Suppressor macrophage treated with lipopolysaccharide for 4 hours (primary cell): ENCODE measurements at places on chromosomes 12 and 14.
A peak's percentile ranks its signal among the peaks of the same experiment; 100 is the strongest.

DNA sequence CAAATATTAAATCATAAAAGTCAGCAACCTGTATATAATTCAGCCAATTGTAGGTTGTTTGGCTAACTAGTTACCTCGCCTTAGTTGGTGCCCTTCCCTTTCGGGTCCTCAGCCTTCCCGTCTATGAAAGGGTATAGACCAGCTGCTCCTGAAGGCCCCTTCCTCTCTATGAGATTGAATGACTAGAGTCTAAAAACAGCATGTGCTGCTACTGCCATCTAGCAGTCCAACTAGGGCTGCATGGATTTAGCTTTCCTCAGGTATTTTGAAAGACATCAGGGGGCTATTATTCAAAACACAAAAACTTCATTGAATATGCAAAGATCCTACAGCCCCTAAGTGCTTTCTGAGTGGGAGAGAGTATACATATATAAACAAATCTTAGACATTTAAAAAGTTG lies 37.0 kb upstream of the TMEM263 start:
- peak; percentile 26 for DNase-seq

DNA sequence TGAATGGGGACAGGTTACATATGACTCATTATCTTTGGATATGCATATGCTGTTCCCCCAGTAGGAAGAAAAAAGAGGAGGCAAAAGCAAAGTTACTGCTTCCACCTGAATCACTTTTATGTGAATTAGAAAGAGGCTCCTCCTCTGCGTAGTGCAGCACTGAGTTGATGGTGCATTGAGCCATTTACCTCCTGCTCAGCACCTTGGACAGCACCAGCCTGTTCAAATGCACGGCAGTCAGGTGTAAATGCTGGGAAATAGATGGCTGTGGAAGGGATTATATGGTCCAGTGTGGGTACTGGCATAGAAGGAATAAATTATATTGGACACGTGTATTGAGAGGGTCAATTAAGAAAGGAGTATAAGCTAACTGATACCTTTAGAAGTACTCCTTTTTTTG lies 541.9 kb upstream of the SEL1L start:
- DNase-seq, result peak; percentile 5

GRCh38 chr12:124305136-124305535 lies 10.2 kb downstream of the RFLNA start:
- DNase-seq, result no peak

- no peak for DNase-seq
Measured at GRCh38 chr12:10293570-10294227, 14.0 kb upstream of the KLRD1 start.

DNA sequence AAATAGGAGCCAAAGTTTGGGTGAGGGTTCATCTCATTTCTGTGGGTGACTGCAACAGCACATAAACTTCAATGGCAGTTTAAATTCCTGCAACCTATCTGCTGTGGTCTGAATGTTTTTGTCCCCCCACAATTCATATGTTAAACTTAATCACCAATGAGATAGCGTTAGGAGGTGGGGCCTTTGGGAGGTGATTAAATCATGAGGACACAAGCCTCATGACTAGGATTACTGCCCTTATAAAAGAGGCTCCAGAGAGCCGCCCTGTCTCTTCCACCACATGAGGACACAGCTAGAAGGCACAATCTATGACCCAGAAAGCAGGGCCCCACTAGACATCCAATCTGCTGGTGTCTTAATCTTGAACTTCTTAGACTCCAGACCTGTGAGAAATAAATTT lies 3.8 kb upstream of the CCDC91 start:
- DNase-seq, result no peak

- no peak for DNase-seq
Measured at GRCh38 chr14:64806202-64806861, 73.4 kb downstream of the SPTB start.

- no peak for DNase-seq
Measured at GRCh38 chr12:62021808-62022207, 238.4 kb upstream of the USP15 start.

- DNase-seq, result peak; percentile 23
Measured at GRCh38 chr12:4356041-4356327, 23.5 kb downstream of the FGF23 start.

DNA sequence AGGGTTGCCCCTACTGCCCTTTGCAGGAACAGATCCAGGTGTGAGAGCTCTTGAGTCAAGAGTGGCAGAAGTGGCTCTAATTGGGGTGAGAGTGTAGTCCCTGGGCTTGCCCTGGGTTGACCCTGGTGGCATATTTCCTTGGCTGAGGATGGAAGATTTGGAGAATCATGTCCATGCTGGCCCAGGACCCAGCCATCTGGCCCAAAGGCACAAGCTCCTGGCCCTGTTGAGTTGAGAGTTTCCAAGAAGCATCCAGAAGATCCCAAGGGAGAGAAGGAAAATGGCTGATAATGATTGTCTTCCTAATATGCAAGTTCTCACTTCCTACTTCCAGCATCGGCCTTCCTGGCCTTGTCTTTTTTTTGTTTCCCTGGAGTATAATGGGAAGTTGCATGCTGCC lies 55.5 kb upstream of the SRSF5 start:
- no peak for DNase-seq

GRCh38 chr14:48857366-48857765 lies 728.8 kb downstream of the RPS29 start:
- no peak for DNase-seq

- no peak for DNase-seq
Measured at GRCh38 chr14:20652996-20653975, 11.8 kb upstream of the OR6S1 start.

DNA sequence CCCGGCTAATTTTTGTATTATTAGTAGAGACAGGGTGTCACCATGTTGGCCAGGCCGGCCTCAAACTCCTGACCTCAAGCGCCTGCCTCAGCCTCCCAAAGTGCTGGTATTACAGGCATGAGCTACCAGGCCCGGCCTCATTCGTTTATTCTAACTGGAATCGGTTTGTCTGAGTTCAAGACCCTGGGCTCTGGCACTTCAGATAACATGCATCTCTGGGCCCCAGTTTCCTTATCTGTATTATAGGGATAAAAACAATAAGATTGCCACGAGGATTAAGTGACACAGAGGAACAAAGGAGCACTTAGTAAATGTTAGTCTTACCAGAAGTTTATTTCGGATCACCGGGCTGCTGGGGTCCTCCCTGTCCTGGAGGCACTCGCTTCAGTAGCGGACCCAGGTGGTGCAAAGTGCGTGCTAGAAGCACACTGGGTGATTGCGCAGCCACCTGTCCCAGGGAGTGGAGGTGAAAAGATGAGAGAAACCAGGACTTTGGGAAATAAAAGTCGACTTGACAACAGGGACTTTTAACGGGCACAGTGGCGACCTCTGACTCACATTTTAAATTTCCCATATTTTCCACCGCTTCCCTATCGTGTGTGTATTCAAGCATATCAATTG lies 37.5 kb downstream of the ACACB start:
- no peak for DNase-seq

GRCh38 chr12:12474471-12474928 lies 88.2 kb downstream of the DUSP16 start:
- no peak for DNase-seq

GRCh38 chr12:111773801-111774551 lies 7.2 kb downstream of the ALDH2 start:
- peak; percentile 95 for DNase-seq

DNA sequence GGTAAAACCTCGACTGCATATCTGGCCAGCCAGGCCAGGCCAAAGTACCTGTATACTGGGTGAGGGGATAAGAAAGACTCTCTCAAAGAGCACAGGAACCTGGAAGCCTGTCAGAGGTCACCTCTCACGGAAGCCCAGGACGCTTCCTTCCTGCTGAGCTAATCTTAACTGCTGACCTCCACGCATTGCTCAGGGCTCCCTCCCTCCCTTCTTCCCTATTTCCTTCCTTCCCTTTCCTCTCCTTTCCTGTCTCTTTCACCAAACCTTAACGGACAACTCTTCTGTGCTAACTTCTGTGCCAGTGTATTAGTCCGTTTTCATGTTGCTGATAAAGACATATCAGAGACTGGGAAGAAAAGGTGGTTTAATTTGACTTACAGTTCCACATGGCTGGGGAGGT lies 14.8 kb upstream of the RNASE10 start:
- no peak for DNase-seq

DNA sequence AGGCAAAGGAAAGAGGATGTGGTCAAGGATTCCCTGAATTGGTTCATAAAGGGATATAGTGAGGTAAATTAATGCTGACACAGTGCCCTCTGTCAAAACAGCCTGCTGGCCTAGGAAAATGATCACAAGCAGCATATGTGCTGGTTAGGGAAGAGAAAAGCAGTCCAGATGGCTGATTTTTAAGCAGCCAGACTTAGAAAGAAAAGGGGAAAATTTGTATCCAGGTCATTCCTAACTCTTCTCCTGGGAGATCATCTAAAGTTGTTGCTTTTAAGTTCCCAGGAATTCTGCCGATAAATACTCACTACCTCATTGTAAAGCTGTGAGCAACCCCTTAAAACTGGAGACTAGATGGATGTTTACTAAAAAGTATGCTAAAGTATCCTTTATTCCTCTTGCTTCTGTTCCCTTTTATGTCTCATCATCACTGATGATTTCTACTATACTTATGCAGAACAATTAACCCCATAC lies 46.4 kb upstream of the CNOT2 start:
- DNase-seq, result peak; percentile 40

DNA sequence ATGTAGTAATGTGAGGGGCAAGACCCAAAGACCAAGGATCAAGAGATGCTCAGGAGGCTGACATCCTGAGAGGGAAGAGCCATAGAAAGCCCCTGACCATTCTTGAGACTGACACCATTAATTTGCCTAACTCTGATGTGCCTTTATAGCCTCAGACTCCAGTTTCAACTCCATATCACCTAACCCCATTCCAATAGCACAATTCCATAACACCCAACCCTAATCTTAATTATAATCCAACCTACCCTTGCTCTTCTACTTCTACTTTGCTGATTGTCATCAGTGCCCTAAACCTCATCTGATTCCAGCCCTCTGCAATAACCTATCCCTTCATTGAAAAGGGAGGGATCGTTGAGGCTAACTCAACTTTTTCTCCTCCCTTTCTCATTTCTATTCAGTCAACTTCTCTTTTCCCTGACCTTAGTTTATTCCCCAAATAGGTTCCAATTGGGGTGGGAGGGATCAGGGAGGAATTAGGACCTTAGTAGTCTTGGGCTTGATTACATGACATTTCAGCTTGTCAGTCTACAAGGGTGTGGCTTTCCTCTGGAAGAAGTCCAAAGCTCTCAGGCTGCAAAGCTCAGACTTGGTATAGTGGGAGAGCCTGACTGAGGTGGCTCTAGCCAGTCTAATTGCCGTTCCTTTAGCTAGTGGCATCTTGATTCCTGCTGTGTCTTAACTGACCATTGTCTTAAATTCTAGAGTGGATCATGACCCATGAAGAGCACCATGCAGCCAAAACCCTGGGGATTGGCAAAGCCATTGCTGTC lies 3.1 kb downstream of the PFKM start:
- no peak for DNase-seq

- no peak for DNase-seq
Measured at GRCh38 chr12:20508962-20509361, 140.6 kb downstream of the PDE3A start.

- DNase-seq, result no peak
Measured at GRCh38 chr14:55502746-55503284, 62.4 kb upstream of the TBPL2 start.

DNA sequence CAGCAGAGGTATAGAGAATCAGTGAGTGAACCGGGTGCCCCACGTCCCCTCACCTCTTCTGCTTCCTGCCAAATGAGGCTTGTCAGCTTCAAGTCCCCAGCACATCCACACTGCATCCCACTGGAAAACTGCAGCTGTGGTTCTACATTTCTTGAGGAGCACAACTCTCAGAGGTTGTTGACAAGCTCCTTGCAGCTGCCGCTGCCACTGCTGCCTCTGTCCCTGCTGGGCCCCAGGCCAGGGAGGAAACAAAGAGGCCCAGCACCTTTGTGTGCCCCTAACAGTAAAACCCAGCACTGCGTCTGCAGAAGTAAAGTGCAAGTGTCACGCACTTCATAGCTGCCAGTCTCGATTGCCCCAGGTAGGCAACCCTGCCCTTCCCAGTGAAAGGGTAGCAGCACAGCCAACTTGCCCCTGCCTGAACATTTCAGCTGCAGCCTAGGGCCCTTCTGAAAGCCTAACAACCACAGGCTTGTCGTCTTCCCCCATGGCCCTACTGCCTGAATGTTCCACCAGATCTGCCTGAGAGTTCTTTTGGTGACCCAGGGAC lies 1162.1 kb upstream of the USP15 start:
- no peak for DNase-seq

- peak; percentile 46 for DNase-seq
Measured at GRCh38 chr12:116592731-116593130, 33.5 kb downstream of the MAP1LC3B2 start.

DNA sequence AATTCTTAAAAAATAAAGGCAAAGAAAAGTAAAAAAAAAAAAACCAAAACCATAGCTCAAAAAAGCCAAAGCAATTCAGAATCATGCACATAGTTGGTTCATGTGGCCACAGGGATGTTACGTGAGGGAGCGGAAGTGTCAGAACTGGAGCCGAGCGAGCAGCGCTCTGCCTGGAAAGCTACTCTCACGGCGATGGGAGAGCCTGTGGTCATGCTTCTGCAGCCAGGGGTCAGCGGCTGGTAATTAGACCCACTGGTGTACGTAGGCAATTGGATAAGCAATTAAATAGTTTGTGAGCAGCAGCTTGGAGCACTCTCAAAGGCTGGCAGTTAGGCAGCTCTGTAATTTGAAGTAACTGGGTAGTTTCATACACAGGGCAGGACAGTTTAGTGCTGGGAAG lies 58.1 kb downstream of the TRHDE start:
- no peak for DNase-seq

- no peak for DNase-seq
Measured at GRCh38 chr12:47931187-47931586, 26.4 kb upstream of the VDR start.

DNA sequence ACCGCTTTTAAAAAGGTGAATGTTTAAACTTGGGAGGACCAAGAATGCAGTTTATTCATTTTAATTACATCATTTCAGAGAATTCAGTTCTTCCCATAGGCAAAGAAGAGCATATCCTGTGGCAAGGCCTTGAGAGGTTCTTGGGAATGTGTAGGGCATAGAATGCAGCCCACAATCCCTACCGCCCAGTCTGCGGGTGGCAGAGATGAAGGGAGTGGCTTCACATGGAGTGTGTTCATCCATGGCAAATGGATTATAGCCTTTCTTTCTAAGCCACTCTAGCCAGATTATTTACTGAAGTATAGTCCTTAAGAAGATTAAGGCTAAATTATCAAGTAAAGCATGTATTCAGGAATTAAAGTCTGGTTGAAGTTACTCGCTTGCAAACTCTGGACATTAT lies 97.4 kb downstream of the TSPAN8 start:
- no peak for DNase-seq

GRCh38 chr12:93348575-93349435 lies 28.9 kb upstream of the NUDT4 start:
- DNase-seq, result no peak

DNA sequence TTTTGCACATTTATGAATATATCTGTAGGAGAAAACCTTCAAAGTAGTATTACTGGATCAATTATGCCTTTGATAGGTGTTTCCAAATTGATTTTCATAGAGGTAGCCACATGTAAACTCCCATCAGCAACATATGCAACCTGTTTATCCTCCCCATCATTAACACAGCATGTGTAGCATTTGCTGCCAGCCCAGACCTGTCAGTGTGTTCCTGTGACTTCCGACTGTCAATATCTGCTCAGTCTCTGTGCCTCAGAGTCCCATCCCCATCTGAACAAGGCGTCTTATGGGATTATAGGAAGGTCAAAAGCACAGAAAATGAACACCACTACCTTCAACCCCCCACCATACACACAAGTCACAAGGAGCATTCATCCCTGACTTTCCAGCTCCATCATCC lies 9.5 kb upstream of the CAPRIN2 start:
- DNase-seq, result no peak
